ENCODE measurements at places on chromosomes 1 and 21.

GRCh38 chr1:40768146-40768990 is 15.2 kb upstream of the KCNQ4 start:
- DNase-seq: no peak

- no peak for DNase-seq
Observed at GRCh38 chr21:38242061-38242460, 14.7 kb upstream of the KCNJ15 start.

- no peak for DNase-seq
Observed at GRCh38 chr1:101022294-101022693, 3.3 kb downstream of the DPH5 start.

- DNase-seq: peak; percentile 97
Observed at GRCh38 chr1:109792056-109792831, 28.5 kb upstream of the EPS8L3 start.

GRCh38 chr21:43302769-43303168 is 124.2 kb downstream of the SIK1 start:
- DNase-seq: no peak
